Right renal pelvis (tissue), 4 donors: ENCODE measurements at places on chromosomes 13 and 19.

GRCh38 chr13:49110913-49111170, 109.3 kb upstream of the MLNR start:
- no peak for DNase-seq

- DNase-seq: no peak
These were observed 19.8 kb upstream of the KLHL1 start for GRCh38 chr13:70128098-70128497.

- DNase-seq: no peak
These were observed 5.8 kb downstream of the ZIC2 start for GRCh38 chr13:99987154-99988019.

DNA sequence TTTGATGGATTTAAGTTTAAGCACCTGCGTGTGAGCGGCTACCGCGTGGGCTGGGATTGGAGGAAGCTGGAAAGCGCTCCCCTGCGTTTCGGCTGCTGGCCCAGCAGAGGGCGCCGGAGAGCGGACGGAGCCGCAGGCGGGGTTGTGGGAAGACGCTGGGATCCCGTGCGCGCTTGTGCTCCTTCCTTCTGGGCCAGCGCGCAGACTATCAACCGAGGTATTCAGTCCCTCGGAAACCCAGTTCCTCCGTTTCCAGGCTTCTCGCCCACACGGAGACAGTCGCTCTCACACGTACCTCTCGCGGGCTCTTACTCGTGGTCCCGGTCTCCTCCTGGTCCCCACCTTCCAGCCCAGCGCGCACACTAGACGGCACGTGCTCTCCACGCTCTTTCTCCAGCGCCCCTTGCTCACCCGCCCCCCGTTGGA, 28.8 kb downstream of the EPN1 start:
- peak; percentile 26 for DNase-seq

DNA sequence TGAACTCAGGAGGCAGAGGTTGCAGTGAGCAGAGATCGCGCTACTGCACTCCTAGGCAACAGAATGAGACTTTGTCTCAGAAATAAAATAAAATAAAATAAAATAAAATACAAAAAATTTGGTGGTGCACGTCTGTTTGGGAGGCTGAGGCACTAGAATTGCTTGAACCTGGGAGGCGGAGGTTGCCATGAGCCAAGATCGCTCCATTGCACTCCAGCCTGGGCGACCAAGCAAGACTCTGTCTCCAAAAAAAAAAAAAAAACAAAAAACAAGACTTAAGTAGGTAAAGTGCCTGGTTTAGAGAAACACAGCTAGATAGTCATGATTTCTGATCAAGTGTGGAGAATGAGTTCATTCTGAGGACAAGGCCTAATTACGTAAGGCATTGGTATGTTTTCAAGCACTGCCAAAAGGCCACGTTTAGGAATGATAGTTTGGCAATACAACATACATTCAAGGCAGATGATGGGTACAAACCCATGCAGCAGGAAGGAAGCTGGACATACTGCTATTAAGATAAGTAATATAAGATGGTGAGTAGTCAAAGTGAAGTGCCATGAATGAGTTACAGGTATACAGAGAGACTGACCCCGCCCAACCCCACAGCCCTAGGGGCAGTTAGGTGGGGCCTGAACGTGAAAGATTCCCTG, 4.8 kb upstream of the UCHL3 start:
- no peak for DNase-seq
